Nucleus accumbens (tissue), 56 donors: ENCODE measurements at places on chromosomes 4 and X.

GRCh38 chr4:98663226-98664006, 5.0 kb upstream of the TSPAN5 start:
- DNase-seq: no peak

DNA sequence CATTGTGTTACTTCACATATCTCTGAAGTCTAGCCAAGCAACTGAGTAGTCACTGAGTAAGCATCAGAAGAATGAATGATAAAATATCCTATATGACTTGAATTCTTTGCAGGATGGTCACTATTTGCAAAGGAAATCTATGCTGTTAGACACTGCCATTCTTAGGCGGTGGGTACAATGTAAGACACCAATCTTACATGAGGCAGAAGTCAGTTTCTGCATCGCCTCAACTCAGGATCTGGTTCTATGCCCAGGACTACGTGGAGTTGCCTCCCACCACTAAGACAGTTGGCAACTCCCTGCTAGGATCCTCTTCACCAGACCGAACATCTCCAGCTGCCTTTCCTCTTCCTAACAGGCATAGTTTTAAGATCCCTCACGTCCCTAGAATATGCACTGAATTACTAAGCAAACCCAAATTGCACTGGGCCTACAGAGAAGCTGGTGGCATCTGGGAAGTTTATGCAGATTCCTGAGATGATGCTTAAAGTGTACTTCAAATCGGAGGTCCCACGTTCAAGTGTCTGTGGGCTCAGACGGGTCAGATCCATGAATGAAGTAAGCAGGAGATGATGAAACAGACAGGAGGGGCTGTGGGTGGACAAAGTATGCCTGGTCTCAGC, 45.6 kb downstream of the SEL1L3 start:
- DNase-seq: no peak

- no peak for DNase-seq
Measured at GRCh38 chr4:56618734-56619133, 62.4 kb downstream of the HOPX start.

GRCh38 chr4:39169426-39169825, 12.9 kb upstream of the WDR19 start:
- DNase-seq: no peak

DNA sequence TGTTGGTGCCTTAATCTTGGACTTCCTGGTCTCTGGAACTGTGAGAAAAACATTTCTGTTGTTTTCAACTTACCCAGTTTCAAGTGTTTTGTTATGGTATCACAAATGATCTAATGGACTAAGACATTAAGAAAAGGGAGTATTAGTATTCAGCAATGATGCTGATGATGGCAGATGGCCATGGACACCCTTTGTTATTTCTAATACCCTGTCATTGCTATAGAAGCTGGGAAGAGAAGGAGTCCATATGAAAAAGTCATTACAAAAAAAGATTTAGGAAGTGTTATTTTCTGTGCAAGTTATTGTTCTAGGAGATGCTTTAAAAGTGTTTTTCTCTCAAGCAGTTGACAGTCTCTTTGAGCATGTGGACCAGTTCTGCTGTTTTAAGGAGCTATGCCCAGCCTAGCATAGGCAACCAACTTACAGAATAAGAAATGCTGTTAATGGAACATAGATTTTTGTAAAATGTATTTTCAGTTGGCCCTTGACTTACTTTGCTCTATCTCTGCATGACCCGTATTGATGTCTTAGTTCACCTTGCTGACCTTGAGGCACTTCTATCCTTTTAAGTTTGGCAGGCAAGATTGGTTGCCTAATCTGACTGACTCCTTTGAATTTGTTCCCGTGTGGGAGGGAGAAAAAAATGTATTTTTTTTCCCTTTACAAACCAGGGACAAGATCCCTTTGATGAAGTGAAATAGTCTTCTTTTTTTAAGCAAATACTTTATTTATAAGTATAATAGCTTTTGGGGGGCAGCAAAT, 6.0 kb upstream of the AFP start:
- DNase-seq: no peak

DNA sequence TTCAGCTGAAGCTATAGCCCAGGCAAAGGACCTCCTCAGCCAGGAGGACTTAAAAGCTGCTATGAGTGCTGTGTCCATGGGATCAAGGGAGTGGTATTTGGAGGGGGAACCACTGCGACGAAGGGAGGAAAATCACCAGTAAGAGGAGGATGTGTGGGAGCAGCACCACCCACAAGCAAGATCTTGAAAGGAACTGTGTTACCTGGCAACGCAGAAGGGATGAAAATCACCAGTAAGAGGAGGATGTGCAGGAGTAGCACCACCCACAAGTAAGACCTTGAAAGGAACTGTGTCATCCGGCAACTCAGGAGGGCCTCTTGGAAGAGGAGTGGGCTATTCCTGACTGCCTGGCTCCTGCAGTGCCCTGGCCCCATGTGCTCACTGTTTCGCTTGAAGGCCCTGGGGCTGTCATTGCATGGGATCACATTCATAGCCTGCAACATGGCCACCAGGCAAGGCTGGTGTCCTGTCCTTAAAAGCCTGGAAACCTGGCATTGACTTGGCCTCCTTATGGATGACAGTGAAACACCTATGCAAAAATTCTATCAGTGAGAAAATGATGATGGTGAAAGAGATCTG, 48.3 kb downstream of the TRMT44 start:
- no peak for DNase-seq

GRCh38 chrX:20913760-20914159, 460.5 kb upstream of the CNKSR2 start:
- DNase-seq: no peak

- no peak for DNase-seq
Measured at GRCh38 chrX:4944767-4945166, 1231.3 kb upstream of the PRKX start.

- DNase-seq: no peak
Measured at GRCh38 chr4:110034026-110034393, 121.3 kb downstream of the EGF start.

GRCh38 chr4:48110452-48110978, 23.5 kb downstream of the TXK start:
- DNase-seq: no peak

GRCh38 chr4:112704322-112704721, 67.4 kb downstream of the LARP7 start:
- no peak for DNase-seq

- no peak for DNase-seq
Measured at GRCh38 chrX:143788265-143788664, 67.7 kb upstream of the SPANXN2 start.

DNA sequence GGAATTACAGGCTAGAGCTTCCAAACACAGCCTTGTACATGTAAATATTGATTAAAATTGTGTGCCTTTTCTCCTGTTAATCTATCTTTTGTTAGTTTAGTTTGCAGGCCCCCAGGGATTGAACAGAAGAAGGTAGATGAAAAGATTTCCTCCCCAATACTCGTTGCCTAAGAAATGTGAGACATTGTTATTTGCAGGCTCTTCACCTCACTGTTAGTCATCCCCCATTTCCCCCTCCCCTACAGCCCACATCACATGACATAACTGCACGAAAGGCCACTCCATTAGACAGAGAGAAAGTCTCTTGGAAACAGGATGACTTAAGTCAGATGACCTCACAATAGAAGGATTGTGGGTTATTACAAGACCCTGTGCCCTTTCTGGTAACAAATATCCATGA, 13.3 kb upstream of the MID1 start:
- DNase-seq: peak; percentile 24
